Right lobe of liver (tissue), 6 donors: ENCODE measurements at places on chromosomes 2 and 18. TPM values are rescaled to one million over a fixed set of nuclear protein-coding genes. Genes with fewer than 3 reads are reported as not detected.

GRCh38 chr2:172284209-172284608, 143.2 kb upstream of the ITGA6 start:
- DNase-seq, result no peak

The TMEM198 gene
- 3.2 TPM for total RNA-seq

DNA sequence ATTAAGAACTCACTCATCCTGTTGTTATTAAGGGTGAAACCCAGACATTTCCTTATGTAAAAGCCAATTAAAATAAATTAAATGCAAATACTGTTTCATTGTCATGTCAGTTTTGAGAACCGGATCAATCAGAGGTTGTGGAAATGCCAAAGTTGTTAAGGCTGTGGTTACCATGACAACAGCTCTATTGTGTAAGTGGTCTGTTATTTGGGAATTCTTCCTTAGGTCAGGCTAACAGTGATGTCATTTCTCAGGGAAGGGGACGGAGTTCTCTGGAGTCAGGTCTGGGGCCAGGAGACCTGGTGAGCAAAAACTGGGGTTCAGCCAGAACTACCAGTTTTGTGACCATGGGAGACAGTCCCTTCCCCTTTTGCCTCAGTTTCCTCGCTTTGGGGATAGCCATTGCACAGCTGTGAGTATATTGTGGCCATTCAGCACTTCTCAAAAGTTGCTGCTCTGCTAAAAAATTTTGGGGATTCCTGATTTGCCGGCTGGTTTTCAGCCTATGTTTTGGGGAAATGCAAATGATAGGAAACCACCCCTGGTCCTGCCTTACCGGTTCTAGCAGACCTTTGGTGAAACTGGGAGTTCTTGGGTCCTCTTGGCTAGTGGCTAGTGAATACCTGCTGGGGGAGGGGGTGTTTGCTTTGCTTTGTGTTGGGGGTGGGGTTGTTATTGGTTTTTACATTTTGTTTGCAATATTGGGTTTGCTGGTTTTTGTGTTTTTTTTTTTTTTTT, 21.6 kb downstream of the HPCAL1 start:
- DNase-seq, result no peak

DNA sequence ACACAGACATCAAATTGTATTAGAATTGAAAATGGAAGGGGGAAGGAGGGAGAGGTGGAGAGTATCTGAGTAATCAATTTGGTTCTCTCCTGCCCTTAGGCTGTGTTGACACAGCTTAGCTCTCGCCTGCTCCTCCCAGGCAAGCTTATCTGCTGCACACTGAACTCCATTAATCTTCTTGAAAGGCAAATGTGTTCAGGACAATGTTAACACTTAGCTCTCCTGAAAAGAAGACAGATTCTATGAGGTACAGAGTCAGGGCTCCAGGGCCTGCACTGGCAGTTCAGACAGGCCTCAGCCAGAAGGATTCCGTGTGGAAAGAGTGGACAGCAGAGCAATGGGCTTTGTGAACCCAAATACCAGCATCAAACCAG, 430.0 kb upstream of the TNP1 start:
- DNase-seq, result no peak

The SELENOI gene
- total RNA-seq, result 35.0 TPM

The SERPINB13 gene
- total RNA-seq, result not detected

DNA sequence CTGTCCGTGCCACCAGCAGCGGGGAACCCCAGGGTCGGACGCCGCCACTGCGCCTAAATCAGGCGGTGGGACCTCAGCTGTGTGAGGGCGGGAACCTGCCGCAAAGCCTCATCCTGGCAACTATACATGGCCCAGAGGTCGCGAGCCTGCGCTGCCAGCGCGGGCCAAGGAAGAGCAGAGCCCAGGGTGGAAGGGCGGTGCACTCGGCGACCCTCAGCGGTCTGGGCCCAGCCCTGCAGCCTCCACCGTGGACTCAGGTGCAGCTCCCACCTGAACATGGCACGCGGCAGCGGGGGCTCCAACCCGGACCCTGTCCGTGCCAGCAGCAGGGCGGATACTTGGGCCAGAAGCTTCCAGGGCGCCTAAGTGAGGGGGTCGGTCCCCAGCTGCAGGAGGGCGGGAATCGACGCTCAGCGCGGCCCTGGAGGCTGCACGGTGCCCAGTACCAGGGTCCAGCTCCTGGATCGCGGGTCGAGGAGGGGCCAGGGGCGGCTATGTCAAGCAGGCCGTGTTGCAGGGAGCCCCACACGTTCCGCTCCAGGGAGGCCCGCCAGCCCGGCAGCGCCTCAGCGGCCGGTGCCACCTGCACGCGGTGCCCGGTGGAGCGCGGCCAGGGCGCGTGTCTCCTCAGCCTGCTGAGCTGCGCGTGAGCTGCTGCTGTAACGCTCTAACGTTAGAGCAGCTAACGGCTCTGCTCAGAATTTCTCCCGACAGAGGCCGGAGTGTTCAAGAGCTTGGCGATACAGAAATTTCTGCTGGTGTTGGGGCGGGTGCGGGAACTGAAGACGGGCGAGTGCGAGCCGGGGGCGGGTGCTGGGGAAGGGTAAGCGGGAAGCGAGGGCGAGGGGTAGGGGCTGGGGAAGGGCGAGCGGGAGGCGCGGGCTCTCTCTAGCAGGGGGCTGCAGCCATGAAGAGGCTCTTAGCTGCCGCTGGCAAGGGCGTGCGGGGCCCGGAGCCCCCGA, at the start of gene ANKRD30B:
ANKRD30B (plus strand) TSS at position 660 of the 962 bp plus-strand sequence; CDS start at position 908, 248 bp downstream.
- no peak for DNase-seq

DNA sequence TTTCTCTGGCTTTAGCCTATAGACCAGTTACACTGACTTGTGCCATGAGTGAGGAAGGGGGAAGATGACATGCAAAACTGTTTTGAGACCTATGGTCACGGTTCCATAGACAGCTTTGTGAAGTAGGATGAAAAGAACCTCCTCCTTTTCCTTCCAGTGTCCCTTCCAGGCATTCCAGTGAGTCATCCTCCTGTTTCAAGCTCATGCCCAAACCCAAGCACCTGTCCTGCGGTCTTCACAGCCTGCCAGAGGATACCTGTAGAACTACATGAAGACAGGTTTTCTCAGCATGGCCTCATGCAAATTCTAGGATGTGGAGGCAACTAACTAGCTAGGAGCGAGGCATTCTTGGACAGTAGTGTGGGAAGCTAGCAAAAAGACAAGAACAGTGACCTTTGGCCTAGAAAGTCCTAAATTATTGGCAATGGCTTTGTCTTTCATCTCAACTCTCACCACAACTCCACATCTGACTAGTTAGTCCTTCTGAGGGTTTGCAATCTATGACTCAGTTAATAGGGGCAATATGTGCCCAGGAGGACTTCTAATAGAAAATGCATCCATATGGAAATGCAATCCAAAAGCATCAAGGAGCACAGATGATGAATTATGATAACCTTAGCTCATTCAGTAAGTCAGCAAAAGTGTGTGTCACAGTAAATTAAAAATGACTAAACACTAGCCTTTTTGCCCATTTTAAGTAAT, 154.7 kb downstream of the RBM43 start:
- no peak for DNase-seq

The RTP5 gene
- total RNA-seq, result not detected

DNA sequence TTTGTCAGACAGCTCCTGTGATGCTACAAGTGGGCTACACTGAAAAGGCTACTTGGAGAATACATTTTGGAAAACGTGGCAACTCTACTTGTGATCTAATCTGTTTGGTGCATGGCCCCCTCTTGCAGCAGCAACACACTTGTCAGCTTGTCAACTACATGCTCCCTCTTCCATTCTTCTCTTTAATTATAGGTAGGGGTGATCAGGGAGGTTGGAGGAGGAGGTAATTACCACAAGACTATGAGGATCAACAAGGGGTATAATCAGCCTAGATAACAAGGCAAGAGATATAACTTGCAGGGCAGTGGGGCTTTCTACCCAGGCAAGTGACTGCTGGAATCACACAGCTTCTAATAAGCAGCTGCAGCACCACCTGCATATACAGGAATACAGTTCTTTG, 104.9 kb downstream of the ACVR1 start:
- no peak for DNase-seq

DNA sequence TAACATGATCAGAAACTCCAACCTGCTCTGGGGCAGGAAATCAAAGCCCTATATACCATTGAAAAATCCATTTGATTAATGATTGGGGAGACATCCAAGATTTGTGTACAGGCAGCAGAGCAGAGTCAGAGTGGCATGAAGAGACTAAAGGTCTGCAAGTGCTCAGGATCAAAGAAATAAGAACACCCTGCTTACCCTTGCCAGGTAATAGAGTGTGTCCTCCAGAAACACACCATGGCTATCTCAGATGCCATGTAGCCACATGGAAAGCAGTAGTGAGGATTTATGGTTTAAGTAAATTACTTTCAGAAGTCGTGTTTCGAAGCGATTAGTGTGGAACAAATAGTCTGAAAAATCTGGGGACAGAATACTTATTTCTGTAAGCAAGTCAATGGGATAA, 592.9 kb downstream of the SUCLG1 start:
- no peak for DNase-seq

- DNase-seq, result no peak
Measured at GRCh38 chr18:78939105-78939504, 40.5 kb upstream of the SALL3 start.
